ENCODE measurements at places on chromosomes 6 and 20.

- no peak for DNase-seq
Observed at GRCh38 chr6:158760618-158761250, 58.4 kb downstream of the EZR start.

DNA sequence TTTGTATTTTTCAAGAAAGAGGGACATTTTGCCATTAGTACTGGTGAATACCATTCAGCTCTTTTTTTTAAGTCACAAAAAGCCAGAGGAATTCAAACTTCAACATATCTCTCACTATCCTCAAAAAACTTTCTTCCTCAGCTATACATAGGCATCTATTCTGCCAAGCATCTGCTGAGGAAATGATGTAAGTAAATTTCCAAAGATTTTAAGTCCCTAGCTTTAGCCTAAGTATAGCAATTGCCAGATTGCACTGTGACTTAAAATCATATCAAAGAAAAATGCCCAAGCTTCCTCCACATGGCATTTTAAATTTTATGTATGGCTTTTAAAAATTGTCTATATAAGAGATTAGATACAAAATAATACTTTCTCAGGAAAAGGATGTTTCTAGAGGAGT is 237.4 kb downstream of the EYS start:
- no peak for DNase-seq

- DNase-seq = peak; percentile 43
Observed at GRCh38 chr6:84867521-84867920, 103.1 kb upstream of the TBX18 start.

- peak; percentile 55 for DNase-seq
Observed at GRCh38 chr20:57582432-57583288, 21.8 kb downstream of the PCK1 start.

GRCh38 chr20:34642009-34642408 is 34.9 kb downstream of the PIGU start:
- DNase-seq = no peak

- no peak for DNase-seq
Observed at GRCh38 chr20:4243071-4243470, 227.7 kb upstream of the RNF24 start.

All from stromal cell of bone marrow (primary cell).